ENCODE measurements at places on chromosomes 4 and X.

DNA sequence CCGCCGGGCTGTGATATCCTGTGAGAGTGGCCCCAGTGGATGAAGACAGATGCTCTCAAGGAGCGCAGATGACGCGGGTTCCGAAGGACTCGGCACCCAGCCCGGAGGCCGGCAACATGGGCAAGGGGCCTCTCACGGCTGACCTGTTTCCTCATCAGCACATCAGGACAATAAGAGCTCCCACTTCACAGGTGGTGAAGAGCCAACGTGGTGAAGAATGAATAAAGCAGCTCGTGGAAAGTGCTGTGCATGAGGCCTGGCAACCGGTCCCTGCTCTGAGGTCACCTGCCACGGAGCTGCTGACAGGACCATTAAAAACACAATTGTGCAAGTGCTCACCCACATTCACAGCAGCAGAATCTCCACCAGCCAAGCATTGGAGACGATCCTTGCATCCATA lies 22.9 kb downstream of the ABLIM2 start:
- DNase-seq, result no peak

DNA sequence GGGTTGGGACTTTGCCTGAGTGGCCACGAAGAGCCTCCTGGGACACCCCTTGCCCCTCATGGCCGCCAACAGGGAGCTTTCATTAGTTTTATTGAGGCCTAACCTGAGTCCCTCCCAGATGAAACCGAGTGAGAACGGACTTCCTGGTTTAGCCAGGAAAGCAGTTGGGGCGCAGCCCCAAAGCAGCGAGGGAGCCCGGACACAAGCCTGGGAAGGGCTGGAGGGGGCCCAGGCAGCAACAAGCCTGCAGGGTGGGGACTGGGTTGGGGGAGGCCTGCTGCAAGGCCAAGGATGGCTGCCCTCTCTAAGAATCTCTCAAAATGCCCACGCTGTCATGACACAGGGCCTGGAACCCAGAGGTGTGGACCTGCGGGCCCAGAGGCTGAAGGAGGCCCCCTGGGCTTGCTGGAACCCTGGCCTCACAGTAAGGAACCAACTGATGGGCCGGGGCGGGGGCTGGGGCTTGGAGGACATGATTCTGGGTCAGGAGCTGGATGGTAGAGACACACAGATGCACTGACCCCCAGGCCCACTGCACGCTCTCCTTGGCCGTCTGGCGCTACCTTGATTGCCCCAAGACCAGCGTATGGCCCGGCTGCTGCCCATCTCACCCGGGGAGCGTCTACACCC lies 5.8 kb downstream of the HMX1 start:
- no peak for DNase-seq

GRCh38 chr4:150694438-150694837 lies 112.5 kb downstream of the MAB21L2 start:
- DNase-seq, result no peak

GRCh38 chrX:119734897-119735339 lies 23.5 kb upstream of the SOWAHD start:
- peak; percentile 12 for DNase-seq

DNA sequence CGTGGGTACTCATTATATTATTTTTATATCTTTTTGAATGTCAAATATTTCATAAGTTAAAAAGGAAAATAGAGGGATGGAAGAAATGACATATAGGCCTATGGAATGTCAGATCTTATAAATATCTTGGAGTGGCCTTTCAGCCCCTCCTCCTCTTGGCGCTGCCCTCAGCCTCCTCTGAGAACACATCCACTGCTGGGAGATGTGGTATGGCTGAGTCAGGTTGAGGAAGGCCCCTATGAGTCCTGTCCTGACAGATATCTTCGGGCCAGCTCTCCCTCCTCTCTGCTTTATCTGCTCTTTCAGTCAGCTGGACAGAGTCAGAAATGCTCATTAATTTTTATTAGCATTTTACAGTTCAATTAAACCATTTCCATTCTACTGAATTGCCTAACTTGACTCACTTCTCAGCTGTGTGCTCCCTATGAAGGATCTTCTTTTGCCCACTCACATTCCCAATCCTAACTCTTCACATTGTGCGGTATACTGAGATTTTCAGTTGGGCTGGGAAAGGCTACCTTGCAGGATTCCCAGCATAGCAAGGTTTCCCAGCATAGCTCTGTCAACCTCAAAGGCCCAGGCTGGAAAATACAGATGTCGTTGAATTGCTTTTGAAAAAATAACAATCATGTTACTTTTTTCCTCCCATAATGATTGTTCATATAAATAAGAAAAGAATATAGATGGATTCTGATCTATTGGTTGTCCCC lies 128.0 kb downstream of the ARHGEF9 start:
- DNase-seq, result peak; percentile 21

DNA sequence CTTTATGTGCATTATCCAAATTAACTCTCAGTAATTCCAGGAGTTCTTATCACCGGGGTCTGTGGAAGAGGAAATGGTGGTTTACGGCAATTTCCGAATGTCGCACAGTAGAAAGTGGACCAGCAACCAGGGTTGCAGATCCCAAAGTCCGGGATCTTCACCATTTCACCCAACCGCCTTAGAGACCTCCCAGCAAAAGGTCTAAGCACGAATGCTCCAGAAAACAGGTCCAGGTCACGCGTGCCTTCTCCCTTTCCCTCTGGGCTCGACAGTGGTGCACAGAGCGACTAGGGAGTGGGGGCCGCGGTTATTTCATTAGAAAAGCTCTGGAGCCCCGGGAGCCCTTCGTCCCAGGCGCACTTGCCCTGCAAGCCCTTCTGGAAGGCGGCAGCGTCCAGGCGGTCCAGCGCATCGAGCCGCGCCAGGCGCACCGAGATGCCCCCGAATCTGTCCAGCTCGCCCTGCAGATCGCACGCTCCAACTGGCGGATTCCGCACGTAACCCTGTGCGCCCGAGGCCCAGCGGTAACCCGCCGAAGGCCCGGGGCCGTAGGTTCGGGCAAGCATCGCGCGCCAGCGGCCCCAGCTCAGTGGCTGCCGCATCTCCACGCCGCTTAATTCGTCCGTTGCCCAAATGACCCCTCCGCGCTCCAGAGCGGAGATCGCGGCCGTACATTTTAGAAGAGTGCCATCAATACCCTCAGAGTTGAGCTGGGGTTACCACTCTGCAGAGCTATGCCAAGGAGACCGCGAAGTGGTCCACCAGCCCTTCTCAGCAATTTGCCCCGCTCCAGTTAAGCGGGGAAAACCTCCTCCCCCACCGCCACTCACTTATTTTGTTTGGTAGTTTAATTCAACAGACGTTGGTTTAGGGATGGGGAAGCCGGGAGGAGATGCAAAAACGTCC lies at the start of gene NUDT6:
TSS of gene NUDT6 (minus strand) at position 627 of the 906 bp plus-strand sequence. CDS start at position 602, 25 bp downstream.
- peak; percentile 87 for DNase-seq

GRCh38 chrX:111447298-111447697 lies 35.3 kb upstream of the DCX start:
- DNase-seq, result no peak
